Spleen (tissue), 13 donors: ENCODE measurements at places on chromosomes 1 and 21. TPM values are rescaled to one million over a fixed set of nuclear protein-coding genes. Genes with fewer than 3 reads are reported as not detected.

GRCh38 chr1:185727726-185728125 is 6.5 kb upstream of the HMCN1 start:
- no peak for DNase-seq

DNA sequence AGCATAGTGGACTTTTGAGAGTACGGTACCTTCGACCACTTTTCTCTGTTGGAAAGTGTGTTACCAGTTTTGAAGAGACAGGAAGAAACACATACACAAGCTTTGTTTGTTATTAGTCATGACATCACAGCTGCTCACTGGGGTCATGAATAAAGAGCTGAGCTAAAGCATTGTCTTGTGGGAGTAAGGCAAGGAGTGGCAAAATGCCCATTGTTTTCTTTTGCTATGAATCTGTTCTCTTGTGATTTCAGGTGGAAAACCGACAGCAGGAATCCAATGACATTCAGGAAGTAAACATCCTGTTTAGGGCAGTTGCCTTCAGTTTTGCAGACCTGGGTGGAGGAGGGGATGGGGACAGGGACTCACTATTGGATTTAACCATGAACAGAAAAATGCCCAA is 66.2 kb downstream of the RGL1 start:
- DNase-seq = no peak

Gene FAM177B
- 2.2 TPM for total RNA-seq

Gene FAM167B
- not detected for total RNA-seq

Gene CFHR1
- 5.0 TPM for total RNA-seq

DNA sequence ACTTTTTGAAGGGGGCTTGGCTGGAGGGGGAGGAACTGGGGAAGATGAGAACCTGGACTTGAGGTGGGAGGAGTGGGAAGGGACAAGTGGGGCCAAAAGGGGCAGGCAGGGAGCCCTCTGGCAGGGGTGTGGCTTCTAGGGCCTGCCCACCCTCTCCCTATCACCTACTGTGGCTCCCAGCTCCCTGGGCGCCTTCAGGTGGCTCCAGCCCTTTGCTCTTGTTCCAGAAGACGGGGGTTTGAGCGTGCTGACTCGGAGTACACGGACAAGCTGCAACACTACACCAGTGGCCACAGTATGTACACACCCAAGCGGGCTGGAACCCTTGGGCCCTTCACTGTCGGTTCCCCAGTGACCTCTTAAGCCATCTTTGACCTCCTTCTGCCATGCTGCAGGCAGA is 76.5 kb downstream of the LACTBL1 start:
- no peak for DNase-seq

Gene HHIPL2
- not detected for total RNA-seq

- DNase-seq = no peak
Measured at GRCh38 chr1:21490774-21491487, 18.3 kb upstream of the ALPL start.

DNA sequence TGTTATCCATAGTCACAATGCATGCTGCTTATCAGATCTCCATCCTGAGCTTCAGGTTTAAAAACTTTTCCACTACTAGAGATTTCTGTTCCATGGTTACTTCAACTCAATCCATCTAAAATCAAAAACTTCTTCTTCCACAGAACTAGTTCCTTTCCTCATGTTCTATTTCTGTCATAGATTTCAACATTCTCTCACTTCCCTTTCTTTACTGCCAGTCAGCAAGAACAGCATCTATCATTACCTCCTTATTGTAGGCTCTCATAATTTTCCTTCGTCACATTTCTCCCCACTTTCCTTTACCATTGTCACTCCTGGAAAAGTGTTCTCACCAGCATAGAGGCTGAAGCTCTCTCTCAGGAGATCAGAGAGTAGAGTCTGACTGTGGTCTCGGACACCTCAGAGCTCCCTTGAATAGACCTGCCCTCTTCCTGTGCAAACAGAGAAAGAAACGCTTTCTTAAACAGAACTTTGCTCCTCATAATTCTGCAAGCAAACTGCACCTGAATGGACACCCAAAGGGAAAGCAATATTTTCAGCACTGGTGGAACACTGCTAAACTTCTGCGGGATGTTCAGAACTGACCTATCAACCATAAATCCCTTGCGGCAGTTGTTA is 48.7 kb upstream of the KIRREL1 start:
- DNase-seq = no peak

Gene AMPD2
- total RNA-seq = 112 TPM

DNA sequence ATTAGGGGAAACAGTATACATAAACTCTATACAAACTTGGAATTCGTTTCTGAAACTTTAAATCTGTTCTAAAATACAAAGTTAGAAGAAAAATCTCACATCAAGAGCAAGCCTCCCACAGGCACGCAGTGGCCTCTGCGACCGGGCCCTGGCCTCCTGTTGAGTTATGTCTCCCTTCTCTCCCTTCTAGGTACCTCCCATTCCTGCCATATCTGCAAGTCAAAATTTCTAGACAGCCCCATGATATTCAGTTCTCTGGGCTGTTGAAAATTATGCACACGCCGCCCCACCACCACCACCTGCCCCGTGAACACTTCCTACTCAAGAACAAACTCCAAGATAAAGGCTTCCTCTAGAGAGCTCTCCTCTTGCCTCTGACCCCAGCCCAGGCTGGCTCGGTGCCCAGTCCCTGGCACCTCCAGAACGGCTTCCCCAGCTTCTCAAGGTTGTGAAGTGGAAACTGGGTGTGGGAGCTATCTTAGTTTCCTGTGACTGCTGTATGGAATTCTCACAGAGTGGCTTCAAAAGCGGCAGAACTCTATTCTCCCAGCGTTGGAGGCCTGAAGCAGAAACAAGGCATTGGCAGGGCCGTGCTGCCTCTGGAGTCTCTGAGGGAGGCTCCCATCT is 37.7 kb upstream of the LRP8 start:
- peak; percentile 64 for DNase-seq

Gene NT5C1A
- not detected for total RNA-seq

GRCh38 chr1:151054971-151055547 is 4.4 kb downstream of the CDC42SE1 start:
- no peak for DNase-seq

DNA sequence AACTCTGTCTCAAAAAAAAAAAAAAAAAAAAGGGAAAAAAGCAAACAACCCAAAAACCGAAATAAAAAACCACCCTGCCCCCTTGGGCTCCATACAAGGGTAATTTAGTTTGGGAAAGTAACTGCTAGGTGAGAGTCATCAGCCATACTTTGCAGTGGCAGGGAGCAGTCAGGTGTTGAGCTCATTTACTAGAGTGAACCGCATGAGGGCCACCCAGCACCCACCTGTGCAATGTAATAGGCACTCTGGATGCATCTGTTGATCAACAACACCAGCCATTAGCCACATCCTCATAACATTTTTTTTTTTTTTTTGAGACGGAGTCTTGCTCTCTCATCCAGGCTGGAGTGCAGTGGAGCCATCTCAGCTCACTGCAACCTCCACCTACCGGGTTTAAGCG is 9.1 kb downstream of the INAVA start:
- peak; percentile 13 for DNase-seq

DNA sequence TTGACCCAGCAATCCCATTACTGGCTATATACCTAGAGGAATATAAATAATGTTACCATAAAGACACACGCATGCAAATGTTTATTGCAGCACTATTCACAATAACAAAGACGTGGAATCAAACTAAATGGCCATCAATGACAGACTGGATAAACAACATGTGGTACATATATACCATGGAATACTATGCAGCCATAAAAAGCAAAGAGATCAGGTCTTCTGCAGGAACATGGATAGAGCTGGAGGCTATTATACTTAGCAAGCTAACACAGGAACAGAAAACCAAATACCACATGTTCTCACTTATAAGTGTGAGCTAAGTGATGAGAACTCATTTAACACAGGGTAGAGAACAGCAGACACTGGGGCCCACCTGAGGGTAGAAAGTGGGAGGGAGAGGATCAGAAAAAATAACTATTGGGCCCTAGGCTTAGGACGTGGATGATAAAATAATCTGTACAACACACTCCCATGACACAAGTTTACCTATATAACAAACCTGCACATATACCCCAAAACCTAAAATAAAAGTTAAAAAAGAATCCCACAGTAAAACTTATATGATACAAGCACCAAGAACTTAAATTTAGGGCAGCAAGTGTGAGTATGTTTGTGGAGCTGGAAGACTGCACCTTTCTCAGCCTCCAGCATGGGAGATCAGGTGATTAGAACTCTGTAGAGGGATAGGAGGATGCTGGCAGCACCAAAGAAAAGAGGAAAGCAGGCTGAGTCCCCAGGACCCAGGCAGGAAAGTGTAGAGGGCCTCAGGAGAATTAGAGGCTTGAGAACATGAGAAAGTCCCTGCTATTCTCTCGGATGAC is 320.8 kb upstream of the USP24 start:
- DNase-seq = no peak

- no peak for DNase-seq
Measured at GRCh38 chr1:157978586-157979403, 14.7 kb upstream of the KIRREL1 start.

- DNase-seq = no peak
Measured at GRCh38 chr1:245247356-245247755, 92.6 kb downstream of the KIF26B start.

- no peak for DNase-seq
Measured at GRCh38 chr1:55700359-55701130, 485.4 kb upstream of the USP24 start.

Gene MAN1A2
- 52.4 TPM for total RNA-seq

GRCh38 chr1:222757646-222758268 is 20.8 kb downstream of the FAM177B start:
- no peak for DNase-seq

Gene LRRC3
- 1.3 TPM for total RNA-seq

Gene C1QTNF12
- total RNA-seq = 2.2 TPM

Gene MTF1
- total RNA-seq = 12.4 TPM

Gene DISP3
- 0.61 TPM for total RNA-seq

DNA sequence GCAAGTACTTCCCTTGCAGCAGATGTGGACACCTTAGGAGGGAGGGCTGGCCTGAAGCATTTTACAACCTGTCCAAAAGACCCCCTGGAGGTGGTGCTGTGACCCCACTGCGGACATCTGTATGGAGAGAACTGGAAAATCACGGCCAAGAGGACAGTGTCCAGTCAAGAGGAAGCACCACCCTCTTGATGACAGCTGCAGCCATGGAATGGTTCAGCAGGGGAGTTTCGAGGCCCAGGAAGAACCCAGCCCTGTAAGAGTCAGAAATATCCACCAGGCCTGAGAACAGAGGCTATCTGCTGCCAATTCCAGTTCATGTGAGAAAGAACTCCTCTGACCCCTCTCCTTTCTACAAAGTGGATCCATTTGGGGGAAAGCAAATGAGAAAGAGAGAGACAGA is 126.8 kb downstream of the PLXNA2 start:
- DNase-seq = no peak

Gene FCRLB
- 1.6 TPM for total RNA-seq

GRCh38 chr1:91613595-91613994 is 112.9 kb downstream of the CDC7 start:
- no peak for DNase-seq

DNA sequence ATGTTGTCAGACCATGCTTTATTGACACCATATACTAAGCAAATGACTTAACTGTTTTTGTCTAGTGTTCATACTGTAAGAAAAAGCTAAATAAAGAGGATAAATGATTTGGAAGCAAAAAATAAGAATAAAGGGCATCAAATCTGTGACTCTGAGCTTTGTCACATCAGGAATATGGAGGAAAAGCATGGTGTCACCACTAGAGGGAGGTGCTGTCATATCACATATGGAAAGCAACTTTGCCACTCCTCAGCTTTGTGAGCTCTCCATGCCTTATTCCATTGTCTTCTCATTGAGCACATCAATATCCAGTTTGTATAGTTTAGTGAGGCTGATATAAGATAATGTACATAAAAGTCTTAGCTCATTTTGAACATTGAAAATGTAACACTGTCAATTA is 20.8 kb upstream of the GBP1 start:
- DNase-seq = no peak

Gene PLD5
- 0.17 TPM for total RNA-seq

Gene AVPR1B
- total RNA-seq = not detected

Gene SH2D5
- not detected for total RNA-seq

DNA sequence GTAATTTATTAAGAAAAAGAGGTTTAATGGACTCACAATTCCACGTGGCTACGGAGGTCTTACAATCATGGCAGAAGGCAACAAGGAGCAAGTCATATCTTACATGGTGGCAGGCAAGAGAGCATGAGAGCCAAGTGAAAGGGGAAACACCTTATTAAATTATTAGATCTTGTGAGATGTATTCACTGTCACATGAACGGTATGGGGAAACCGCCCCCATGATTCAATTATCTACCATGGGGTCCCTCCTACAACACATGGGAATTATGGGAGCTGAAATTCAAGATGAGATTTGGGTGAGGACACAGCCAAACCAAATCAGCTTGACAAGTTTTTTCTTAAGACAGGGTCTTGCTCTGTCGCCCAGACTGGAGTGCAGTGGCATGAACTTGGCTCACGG is 14.3 kb downstream of the DAP3 start:
- DNase-seq = no peak

GRCh38 chr1:92342401-92342800 is 43.5 kb downstream of the RPAP2 start:
- DNase-seq = no peak

GRCh38 chr1:230341162-230341546 is 85.0 kb downstream of the PGBD5 start:
- no peak for DNase-seq

Gene HAO2
- not detected for total RNA-seq

GRCh38 chr1:49183489-49183888 is 406.8 kb upstream of the BEND5 start:
- no peak for DNase-seq

Gene KCNJ9
- not detected for total RNA-seq

Gene SPATA6
- 14.3 TPM for total RNA-seq

GRCh38 chr1:94384485-94385265 is 33.5 kb upstream of the ABCD3 start:
- no peak for DNase-seq

DNA sequence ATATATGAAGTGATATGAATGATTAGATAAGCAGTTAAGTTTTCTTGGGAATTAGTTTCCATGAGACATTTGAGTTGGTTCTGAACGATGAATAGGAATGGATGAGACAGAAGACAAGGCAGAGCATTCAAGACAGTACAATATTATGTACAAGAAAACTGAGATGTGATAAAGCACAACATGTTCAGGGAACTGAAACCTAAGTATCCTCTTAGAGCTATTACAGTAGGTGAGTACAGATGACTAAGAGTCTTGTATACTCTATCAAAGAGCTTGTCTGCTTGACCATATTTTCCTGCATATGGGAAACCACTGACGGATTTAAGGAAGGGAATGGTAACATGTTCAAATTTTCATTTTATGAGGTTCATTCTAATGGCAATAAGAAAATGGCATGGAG is 61.6 kb downstream of the NME7 start:
- DNase-seq = no peak
